Stimulated activated CD4-positive, alpha-beta T cell treated with anti-CD3 and anti-CD28 coated beads, Interleukin-15, amount 100 ng/mL, for 24 hours (primary cell): ENCODE measurements at places on chromosomes 3 and 15.

DNA sequence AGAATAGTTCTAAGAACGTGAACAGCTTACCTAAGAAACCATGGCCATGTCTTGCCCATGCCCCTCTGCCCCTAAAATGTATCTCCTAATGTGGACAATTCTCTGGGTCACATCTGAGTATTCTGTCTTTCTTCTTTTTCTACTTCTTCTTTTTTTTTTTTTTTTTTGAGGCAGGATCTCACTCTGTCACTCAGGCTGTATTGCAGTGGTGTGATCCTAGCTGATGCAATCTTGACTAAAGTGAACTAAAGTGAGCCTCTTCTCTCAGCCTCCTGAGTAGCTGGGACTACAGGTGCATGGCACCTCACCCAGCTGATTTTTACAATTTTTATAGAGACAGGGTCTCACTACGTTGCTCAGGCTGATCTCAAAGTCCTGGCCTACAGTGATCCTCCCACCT, 204.8 kb upstream of the ZPLD1 start:
- DNase-seq, result no peak

GRCh38 chr3:86967062-86967461, 23.9 kb downstream of the VGLL3 start:
- DNase-seq, result no peak

GRCh38 chr3:128563439-128563838, 70.4 kb upstream of the GATA2 start:
- DNase-seq, result no peak

- DNase-seq, result no peak
Measured at GRCh38 chr3:178699364-178699763, 163.1 kb downstream of the KCNMB2 start.

DNA sequence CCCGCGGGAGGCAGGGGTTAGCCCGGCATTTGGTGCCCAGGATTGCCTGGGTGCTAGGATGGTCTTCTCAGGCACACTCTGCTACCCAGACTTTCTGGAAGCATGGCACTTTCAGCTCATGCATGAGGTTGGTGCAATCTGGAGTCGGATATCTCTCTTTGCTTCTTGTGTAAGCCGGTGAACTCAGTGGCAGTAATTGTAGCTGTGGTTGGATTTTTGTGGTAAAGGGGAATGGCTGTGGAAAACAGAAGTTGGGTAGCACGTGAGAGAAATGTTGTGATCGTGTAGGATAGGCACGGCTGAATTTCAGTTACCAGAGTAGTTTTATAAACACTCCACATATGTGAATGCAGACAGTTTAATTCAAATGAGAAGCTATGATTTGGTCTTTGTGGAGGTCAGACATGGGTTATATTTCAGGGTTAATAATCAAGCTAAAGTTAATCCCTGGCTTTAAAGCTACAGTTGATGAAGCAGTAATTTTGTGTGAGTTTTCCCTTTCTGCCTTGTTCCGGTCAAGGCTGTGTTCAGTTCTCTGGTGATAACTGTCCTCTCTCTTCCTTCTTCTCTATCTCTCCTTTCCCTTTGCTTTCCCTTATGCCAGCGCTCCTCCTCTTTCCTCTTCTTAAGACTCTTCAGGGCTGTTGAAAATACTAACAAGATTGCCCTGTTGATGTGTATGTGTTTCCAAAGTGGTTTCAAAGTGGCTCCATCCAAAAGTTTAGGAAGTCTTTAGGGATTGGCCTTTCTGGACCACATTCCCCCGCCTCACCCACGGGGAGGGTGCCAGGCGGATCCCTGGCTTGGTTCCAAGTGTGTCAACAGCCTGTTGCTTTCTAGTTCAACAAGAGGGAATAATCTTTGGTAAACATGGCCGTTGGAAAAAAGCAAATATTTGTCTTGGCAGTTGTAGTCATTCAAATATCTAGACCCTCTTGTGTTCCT, 404.6 kb upstream of the C2CD4B start:
- DNase-seq, result no peak

GRCh38 chr3:111594205-111594604, 941 bp downstream of the ZBED2 start:
- no peak for DNase-seq
